ENCODE measurements at places on chromosomes 3 and 15.

DNA sequence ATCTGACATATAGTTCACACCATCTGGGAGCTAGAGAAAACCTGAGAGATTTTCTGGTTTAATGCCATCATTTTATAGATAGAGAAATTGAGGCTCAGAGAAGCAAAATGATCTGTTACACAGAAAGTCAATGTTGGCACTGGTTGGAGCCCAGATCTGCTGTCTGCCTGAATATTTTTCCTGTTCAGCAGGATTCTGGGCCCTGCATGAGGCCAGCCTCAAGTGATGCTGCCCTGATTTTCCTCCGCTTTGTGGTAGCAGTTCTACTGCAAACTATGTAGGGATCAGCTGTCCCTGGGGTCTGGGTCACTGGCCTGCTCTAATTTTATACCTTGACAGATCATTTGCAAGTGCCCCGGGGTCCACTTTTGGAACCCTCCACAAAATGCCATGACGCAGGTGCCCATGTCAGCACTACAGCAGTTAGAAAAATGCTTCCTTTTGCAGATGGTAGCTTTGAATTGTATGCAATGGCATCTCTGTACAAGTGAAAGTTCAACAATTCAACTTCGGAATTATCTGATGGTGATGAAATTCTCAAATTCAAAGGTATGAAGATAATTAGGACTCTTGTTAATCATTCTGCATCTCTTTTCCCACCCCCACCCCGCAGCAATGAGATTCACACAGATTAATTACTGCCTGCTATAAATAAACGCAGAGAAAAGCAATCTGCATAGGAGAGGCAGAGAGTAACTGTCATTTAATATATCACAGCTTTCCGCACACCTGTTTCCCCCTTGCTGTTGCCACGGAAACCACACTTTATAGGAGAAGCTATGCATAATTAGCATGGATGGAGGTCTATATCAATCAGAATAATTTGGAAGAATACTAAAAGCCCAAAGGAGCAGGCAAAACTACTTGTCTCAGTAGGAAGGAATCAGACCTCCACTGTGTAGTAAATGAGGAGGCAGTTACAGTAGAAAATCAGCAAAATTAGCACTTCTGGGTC lies 222.6 kb downstream of the PDCD6IP start:
- no peak for DNase-seq

DNA sequence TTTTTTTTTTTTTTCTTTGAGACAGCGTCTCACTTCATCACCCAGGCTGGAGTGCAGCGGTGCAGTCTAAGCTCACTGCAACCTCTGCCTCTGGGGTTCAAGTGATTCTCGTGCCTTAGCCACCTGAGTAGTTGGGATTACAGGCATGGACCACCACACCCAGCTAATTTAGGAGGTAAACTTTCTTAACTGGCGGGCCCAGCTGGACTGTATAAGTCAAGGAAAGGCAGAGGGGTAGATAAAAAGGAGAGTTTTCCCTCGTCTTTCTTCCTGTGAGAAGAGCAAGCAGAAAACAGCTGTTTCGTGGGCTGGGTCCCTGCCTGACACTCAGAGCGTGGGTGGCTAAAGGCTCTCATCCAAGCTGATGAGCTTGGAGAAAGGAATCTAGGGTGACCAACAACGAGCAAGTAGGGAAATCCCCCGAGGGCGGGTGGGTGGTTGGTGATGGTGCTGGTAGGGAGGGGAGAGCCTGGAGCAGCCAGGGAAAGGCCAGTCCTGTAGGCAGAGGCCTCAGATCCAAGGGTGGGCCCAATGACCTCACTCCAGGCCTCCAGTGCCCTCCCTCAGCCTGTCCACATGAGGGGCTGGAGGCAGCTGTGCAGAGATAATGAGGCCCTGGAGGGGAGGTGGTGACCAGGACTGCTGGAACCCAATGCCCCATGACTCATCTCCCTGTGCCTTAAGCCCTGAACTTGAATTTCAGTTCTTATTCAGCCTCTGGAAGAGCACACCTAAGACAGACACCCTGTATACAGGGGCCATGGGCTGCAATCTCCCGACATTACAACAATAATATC lies 43.1 kb upstream of the LIMD1 start:
- no peak for DNase-seq

DNA sequence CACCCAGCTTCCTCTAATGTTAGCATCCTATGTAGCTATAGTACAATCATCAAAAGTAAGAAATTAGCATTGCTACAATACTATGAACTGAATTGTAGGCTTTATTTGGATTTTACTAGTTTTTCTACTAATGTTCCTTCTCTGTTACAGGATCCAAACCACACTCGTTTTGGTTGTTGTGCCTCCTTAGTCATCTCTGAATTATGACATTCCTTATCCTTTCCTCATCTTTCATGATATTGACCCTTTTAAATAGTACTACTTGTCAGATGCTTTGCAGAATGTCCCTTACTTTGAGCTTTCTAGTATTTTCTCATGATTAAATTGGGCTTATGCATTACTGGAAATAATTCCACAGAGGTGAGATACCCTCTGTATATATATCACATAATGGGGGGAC lies 265.4 kb downstream of the VPS13C start:
- DNase-seq: no peak

DNA sequence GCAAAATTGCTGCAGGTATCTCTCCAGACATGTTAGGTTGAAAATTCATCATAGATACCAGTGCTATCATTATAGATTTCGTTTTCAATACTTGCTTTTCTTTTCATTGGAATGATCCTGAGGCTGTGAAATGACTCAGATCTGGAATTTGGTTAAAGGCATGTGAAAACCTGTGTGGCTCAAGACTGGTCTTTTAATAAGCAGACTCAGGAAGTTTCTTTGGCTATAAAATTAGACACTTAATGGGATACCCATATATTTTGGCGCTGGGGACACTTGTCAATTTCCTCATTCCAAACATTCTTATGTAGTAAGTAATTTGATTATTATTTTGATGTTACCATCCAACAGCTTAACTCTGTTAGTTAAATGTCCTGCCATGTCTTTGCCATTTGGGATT lies 1041.1 kb upstream of the GBE1 start:
- DNase-seq: no peak
